A549 (cell line): ENCODE measurements at places on chromosomes 5 and 9. TPM values are rescaled to one million over a fixed set of nuclear protein-coding genes. Genes with fewer than 3 reads are reported as not detected.

GABRG2 gene
- not detected in 3 replicates for polyA plus RNA-seq

SPATA31A6 gene
- not detected in 3 replicates for polyA plus RNA-seq

- DNase-seq = no peak
Measured at GRCh38 chr9:123234853-123235252, 33.5 kb downstream of the STRBP start.

GRCh38 chr5:174688441-174689354 lies 35.7 kb upstream of the MSX2 start:
- DNase-seq = no peak

DNA sequence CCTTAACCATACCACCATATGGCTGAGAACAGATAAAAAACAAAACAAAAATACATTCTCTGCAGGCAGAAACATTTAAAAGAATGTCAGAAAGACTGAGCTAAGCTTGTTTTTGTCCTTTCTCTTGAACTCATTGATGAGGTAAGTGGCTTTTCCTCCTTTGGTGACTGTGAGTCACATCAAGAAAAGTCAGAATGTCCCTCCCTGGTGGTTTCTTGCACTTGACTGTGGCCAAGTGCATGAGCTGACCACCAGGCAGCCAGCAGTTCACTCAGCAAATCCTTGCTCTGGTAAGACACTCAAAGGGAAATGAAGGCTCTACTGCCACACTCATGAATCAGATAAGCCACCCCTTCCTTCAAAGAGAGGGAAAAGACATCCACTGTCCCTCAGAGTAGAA lies 970.9 kb downstream of the TAF11L14 start:
- no peak for DNase-seq

- DNase-seq = no peak
Measured at GRCh38 chr9:68730570-68731235, 25.7 kb downstream of the PIP5K1B start.

- DNase-seq = no peak
Measured at GRCh38 chr5:179497636-179498340, 52.6 kb upstream of the RUFY1 start.

GRCh38 chr5:9599391-9599790 lies 30.8 kb downstream of the TAS2R1 start:
- DNase-seq = no peak

DNA sequence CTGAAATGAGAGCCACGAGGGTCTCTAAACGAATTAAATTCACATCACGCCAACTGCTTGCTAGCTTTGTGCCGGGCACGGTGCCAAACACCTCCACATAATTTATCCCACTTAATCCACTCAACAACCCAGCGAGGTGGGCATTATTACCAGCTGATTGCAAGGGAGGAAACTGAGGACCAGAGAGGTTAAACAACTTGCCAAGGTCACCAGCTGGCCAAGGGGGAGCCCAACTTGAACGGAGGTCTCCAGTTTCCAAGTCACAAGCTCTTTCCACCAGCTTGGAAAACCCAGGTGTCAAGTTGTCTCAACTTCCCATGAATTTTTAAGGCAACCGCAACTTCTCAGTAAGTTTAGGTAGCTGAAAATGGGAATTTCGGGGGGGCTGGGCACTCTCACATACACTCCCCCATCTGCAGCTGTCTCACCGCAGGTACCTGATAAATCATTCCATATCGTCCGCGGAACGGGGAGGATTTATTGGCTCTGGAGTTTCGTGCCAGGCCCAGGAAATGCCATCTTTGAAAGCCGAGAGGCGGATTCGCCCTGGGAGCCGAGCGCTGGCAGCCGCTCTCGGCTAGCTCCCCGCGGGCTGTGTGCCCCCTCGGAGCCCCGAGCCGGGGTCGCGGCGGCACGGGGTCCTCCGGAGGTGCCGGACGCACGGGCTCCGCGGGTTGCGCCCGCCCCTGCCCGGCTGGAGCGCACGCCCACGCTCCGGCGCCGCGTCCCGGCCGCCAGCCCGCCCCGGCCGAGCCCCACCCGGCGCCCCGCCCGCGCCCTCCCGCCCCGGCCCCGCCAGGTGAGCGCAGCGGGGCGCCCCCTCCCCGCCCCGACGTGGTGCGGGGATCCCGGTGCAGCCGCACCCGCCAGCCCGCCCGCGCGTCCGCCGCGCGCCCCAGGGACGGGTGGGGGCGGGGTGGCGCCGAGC lies 617 bp downstream of the PTPN3 start:
- DNase-seq = peak; percentile 49

GRCh38 chr9:82410306-82410705 lies 421.7 kb downstream of the SPATA31D1 start:
- DNase-seq = peak; percentile 3

- DNase-seq = no peak
Measured at GRCh38 chr9:112074250-112075008, 100.7 kb downstream of the SUSD1 start.

DNA sequence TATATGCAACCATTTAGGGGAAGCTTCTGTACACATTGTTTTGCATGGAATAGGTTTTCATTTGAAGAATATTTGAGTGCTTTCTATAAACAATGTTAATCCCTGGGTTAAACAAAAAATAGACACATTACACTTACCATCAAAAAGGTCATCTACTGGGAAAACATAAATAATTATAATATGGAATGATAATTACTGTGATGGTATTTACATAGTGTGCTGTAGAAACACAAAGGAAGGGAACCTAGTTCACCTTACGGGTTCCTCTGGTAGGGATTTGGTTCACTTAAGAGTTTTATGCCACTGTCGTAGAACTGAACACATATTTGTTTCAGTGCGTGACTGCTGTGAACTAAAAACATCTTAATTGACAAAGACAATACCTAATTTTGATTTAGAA lies 44.9 kb downstream of the SLC44A1 start:
- no peak for DNase-seq
